ENCODE measurements at places on chromosomes 4 and X.

DNA sequence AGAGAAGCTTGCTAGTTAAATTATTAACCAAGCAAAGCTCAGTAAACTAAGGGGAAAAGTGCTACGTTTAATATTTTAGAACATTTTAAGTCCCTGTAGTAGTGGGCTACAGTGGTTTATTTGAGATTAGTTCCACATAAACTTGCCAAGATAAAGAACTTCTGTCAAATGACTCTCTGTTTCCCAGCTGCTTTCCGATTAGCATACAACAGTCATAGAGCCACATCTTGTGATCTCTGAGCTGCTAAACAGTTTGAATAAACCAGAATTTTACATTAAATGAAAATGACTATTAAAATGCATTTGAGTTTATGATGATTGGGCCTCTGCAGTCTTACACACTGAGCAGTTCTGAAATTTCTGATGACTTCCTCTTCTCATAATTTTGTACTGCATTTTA lies 568.5 kb downstream of the IQCM start:
- DNase-seq: no peak

- DNase-seq: no peak
Observed at GRCh38 chrX:54171527-54172250, 11.4 kb downstream of the FAM120C start.

DNA sequence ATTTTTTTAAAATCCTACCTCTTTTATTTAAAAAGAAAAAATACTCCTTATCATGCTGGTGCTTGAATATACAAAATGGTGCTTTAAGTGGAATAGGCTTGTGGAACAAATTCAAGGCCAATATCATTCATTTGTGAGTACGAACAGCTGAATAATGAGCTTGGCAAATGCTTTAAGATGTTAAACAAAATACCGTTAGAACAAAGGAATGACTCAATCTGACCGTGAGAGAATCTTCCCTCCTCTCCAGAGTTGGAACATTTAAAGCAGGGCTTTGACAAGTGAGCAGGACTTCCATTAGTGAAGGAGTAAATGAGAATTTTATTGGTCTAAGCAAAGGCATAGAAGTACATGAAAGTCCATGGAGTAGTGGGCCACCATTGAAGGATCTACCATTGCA lies 74.5 kb downstream of the DCLK2 start:
- no peak for DNase-seq

DNA sequence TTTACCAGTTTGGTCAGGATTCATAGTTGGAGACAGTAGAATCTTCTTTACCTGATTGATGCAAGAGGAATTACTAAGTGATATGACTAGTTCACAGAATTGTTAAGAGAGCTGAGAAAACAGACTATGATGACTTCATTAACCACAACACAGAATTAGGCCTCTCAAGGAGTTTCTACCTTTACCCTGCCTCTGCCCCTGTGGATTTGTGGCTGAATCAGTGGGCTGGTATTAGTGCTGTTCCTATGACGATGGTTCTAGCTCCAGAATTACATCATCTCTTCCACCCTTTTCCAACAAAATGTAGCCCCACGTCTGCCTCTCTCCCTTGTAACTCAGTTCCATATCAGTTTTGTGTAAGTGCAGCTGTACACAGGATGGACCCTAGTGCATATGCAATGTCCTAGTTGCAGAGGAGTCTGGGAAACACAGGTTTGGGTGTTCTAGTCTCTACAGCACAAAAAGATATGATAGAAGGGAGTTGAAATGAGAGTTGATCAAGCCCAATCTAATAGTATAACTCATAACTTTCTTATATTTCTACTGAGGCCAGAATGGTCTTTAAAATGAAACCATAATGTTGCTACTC lies 99.3 kb downstream of the ANXA5 start:
- DNase-seq: no peak

GRCh38 chr4:153741541-153741940 lies 18.3 kb downstream of the RNF175 start:
- no peak for DNase-seq

- DNase-seq: no peak
Observed at GRCh38 chr4:24559889-24560288, 24.5 kb downstream of the DHX15 start.

- DNase-seq: no peak
Observed at GRCh38 chr4:170127758-170128157, 38.0 kb upstream of the AADAT start.

GRCh38 chr4:179465131-179465797 lies 2023.0 kb upstream of the AGA start:
- DNase-seq: no peak

GRCh38 chr4:84238247-84239090 lies 260.6 kb downstream of the NKX6-1 start:
- no peak for DNase-seq

- no peak for DNase-seq
Observed at GRCh38 chr4:6959261-6959660, 49.6 kb downstream of the TBC1D14 start.

- no peak for DNase-seq
Observed at GRCh38 chr4:128328106-128328505, 40.5 kb upstream of the PGRMC2 start.

DNA sequence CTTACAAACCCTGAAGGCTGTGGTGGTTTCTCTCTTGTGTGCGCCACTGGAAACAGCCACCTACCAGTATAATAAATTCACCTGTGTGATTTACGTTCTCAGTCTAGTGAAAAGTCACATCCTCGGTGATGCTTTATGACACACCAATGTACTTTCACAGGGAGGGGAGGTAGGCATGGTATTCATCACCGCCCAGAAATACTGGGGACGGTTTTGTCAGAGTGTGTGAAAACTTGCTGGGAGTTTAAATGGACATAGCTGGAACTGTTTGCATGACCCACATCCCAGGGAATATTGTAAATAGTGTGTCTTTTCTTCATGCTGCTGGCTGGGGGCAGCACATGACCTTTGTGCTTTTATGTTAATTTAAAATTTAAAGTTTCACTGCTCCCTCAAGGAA lies 421.8 kb downstream of the MAPK10 start:
- DNase-seq: no peak

DNA sequence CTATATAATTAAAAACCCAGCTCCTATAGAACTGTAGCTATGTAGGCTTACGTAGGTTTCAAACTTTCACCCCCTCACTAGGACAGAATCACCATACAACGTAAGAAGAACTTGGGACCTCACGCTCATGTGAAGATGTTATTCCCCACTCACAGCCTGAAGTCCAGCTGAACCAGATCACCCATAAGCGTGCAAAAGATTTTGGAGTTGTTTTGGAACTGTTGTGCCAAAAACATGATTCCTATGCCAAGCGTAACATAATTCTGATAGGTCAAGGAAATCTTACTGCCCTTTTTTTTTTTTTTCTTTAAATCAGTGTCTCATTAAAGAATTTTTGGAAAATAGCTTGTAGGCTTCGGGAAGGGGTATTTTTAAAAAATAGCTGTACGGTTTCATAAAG lies 57.0 kb downstream of the LCORL start:
- no peak for DNase-seq

DNA sequence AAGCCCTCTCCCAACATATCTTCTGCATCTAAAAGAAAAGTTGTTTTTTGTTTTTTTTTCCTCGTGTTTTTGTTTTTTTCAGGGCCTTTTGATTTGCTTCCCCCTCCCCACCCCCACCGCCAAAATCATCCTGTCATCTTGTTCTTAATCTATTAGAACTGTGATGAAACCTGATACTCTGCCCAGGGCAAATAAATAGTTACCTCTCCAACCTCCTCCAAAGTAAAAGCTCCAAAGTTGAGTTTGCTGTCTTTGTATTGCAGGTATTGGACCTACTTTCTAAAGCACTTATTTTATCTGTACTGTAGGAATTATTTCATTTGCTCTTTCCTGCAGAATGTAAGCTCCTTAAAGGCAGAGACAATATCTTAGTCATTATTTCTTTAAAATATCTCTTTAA lies 172.9 kb downstream of the SOWAHB start:
- DNase-seq: no peak

DNA sequence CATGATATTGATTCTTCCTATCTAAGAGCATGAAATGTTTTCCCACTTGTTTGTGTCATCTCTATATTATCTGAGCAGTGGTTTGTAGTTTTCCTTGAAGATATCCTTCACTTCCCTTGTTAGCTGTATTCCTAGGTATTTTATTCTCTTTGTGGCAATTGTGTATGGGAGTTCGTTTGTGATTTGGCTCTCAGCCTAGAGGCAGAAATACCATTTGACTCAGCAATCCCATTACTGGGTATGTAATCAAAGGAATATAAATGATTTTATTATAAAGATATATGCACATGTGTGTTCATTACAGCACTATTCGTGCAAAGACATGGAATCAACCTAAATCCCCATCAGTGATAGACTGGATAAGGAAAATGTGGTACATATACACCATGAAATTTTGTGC lies 172.7 kb upstream of the IL15 start:
- DNase-seq: no peak

DNA sequence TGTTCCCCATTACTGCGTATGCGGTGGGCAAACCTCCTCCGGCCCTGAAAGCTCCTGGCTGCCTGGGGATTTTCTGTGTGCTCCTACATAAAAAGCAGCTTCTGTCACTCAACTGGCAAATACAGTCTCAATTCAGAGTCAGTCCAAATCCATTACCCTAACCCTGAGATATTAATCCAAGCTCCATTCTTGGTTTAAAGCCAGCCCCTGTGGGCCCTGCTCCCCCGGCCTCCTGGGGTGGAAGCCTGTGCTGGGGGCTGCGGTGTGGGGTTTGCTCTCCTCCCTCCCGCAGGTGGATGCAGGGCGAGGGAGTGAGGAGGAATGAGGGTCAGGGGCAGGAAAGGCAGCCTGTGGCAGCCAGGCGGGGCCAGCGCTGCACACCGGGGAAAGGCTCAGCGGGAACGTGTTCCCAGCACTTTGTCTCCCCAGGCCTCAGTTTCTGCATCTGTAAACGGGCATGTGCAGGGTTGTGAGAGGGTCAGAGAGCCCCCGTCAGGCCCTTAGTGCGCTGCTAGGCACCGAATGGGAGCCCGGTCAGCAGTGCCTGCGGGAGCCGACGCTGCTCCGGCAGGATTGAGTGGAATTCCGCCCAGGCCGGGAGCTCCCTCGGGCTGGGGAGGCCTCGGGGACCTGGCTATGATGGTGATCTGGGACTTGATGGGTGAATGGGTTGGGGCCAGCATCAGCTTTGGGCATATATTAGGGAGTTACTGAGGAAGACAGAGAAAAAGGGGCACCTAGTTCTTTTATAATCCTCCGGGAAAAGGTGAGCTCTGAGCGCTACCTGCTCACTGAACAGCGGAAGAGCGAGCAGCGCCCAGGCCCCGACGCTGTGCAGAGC lies 6.3 kb upstream of the RGS12 start:
- peak; percentile 13 for DNase-seq

DNA sequence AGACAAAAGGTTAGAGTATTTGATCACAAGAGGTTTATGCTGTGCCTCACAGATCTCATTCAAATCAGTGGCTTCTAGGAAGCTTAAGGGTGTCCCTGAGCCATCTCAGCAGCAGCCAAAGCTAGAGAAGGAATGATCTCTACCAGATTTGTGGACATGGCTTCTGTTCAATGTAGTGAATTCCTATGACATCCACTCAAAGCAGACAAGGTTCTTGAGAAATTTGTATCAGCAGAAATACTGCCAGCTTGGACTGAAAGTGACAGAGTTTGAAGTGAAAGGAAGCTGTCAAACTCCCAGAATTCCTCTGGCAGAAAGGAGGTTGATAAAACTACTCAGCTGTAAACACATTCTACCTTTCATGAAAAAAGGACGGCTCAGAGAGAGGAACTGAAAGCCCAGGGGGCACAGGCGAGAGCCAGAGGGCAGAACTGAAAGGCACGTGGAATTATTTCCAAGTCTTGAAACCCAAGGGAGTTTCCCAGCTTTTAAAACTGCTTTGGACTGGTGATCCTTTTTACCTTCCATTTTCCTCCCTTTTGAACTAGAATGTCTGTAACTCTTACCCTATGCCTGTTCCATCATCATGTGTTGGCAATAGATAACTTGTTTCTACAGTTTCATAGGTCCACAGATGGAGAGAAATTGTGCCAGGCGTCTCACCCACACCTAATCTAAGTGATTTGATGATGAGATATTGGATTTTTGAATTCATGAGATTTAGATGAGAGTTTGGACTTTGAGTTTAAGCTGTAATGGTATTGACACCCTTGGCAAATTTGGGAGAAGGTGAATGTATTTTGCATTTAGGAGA lies 14.5 kb upstream of the MED14 start:
- DNase-seq: no peak

DNA sequence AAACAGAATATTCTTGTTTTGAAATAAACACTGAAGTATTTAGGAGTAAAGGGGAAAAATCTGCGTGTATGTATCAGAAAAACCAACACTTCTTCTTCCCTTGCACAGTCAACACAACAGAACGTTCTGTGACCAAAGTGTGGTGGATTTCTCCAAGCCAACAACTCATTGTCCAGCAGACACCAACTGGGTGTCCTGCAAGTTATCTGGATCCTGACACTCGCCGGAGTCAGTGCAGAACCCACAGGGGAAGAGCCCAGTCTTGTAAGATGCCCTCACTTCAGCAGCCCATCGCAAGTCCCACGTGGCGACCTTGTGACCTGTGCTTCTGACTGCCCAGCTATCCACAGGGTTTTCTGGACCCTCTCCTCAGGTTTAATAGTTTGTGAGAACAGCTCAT lies 630.7 kb upstream of the ZFP42 start:
- DNase-seq: no peak

GRCh38 chr4:127214016-127214415 lies 418.7 kb upstream of the INTU start:
- DNase-seq: no peak

- no peak for DNase-seq
Observed at GRCh38 chr4:128606173-128606572, 203.3 kb upstream of the JADE1 start.

DNA sequence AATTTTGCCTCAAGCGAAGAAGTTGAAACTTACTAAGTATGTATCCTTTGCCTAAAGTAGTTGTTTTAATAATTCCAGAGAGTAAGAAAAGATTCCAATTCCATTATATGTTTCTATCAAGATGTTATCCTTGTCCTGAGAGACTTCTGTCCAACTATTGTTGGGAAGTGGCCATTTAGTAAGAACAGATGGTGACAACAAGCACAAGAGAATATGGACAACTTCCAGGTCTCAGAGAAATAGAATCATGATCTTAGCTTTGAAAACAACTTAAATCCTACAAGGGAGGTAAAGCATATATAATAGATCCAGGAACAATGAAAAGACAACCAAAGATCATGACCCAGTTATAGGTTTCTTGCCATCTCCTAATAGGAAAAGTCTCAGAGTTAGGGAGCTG lies 486.6 kb upstream of the PCDH10 start:
- DNase-seq: no peak

DNA sequence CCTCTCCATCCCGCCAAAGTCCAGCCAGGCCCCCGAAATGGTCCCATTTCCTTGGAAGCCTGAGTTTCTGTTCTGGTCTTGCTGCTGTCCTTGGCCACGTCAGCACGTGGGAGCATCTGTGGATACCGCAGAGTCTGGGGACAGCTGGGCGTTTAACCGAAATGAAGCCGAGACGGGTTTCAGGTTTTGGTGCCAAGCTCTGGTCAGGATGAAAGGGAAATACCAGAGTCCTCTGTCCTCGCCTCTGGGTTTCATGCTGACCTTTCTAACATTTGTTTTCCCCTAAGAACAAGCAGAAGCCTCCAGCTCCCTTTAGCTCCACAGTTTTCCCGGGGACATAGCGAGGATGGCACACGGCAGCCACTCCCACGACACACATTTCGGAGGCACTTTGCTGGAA lies 19.7 kb downstream of the SHOX start:
- DNase-seq: no peak

Measured in CD4-positive, alpha-beta T cell treated with Interleukin-2 at 100 ng/mL for 4 hours (primary cell).